ENCODE measurements at places on chromosomes 5 and 9.

DNA sequence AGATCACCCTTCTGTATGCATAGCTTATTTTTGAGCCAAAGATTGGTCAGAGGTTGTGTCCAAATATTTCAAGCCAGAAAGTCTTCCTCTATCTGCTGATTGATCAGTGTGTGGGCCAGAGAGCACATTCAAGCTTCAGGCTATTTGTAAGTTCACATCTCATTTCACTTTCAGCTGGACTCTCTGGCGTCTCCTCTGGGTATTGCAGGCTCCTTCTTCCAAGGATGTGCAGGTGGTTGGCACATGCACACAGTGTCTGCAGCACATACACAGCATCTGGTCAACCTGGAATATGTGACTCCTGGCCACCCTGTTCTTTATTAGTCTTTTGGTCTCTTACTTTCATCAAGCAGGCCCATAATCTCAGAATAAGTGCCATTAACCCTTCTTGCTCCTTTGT is 516.1 kb downstream of the ANXA1 start:
- DNase-seq: peak; percentile 3

DNA sequence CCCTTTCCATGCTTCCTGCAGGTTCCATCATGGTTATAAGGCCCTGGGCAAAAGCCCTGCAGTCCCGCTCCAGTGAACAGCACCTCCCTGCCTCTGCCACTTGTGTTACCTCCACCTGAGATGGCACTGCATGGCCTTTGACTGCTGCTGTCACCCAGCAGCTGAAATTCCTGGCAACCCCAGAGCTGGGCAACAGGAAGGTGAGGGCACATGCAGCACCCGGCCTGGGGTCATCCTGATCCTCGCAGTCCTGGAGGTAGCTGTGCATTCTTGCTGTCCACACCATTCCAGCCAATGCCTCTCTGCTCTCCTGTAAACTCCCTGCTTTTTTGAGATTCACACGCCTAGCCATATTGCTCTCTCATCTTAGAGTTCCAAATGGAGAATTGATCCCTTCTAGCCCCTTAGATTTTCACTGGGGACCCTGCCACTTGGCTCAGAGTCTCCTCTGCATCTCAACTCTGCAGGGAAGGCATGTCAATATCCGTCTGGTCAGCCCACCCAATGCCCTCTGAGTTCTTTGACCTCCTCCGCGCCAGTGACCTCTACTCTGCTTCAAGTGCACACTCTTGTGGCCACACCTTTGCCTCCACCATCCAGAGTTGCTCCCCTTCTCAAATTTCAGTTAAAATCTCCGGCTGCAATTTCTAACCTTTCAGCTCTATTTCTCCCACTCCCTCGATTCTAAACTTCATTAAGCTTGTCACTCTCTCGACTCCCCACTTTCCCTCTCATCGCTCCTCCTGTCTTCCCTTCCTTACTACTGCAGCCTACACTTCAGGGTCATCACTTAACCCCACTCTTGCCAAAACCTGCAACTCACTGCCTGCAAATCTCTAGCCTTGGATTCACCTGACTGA is 93.4 kb downstream of the ANKH start:
- DNase-seq: no peak

- DNase-seq: no peak
Measured at GRCh38 chr5:139747583-139748504, 47.8 kb upstream of the PSD2 start.

DNA sequence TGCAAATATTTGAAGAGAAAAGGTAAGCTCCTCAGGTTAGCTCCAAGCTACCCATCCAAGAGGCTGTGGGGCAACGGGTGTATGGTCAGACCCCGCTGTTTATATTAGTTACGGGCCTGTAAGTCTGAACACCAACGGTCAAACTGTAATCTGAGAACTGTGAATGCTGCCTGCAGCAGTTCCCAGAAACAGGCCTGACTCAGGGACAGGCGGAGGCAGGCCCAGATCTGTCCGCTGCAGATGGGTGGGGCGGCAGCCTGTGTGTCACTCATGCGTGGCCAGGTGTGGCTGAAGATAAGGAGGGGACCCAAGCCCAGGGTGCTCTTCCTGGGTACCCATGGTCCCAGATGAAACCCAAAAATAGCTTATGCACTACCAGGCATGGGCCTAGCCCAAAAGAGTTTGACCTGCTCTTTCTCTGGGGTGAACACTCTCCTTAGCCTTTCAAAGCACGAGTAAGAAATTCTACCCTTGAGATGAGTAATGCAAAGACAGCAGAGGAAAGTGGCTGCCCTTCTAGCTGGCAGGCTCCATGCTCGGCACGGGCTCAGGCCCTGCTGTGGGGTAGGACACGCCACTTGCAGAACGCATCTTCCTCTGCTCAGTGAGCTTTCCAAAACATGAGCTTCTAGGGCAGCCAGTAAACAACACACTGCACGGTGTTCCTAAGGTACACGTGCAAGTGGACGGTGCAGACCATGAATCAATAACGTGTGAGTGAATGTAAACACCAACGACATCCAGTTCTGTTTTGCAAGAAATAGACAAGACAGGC is 9.1 kb downstream of the UBAC1 start:
- no peak for DNase-seq

- DNase-seq: peak; percentile 19
Measured at GRCh38 chr5:141338538-141339306, at the start of gene PCDHGA2. TSS of gene PCDHGA2 (plus strand) at chr5:141338760.

- peak; percentile 32 for DNase-seq
Measured at GRCh38 chr5:94903726-94904125, 285.3 kb downstream of the SLF1 start.

DNA sequence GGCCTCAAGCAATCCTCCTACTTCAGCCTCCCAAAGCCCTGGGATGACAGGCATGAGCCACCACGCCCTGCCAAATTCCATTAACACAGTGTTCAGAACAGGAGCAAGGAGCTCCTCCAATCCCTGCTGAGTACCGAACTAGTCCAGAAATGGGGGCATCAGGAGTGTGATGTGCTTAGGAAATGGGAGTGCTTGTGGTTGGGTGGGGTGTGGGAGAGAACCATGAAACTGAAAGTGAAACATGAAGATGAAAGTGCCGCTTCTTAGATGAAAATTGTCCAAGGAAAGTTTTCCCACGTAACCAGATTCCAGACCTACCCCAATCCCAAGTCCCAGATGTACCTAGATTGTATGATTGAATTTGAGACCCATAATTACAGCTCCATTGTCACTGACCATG is 16.7 kb upstream of the ZNF131 start:
- no peak for DNase-seq

DNA sequence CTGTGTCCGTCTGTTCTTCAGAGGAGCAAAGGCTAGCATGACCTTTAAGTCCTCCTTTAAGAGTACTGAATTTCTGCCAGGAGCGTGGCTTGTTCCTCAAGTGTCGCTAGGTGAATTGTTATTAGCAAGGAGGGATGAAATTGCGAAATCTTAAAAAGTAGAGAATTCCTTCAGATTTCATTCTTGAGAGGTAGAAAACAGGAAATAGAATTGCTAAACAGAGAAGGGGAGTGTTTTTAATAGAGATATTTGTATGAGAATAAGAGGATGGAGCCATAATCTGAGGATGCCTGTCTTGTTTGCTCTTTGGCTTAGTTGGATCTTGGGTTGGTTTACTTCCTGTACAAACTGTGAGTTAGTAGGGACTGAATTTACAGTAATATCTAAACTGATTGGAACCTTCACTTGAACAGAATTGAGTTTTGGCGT is 39.2 kb downstream of the EXOSC2 start:
- no peak for DNase-seq

- DNase-seq: peak; percentile 26
Measured at GRCh38 chr5:119470851-119471451, 18.7 kb downstream of the HSD17B4 start.

GRCh38 chr5:171484460-171484899 is 65.0 kb downstream of the FGF18 start:
- DNase-seq: no peak
